ENCODE measurements at places on chromosomes 12 and 14.
A peak's percentile ranks its signal among the peaks of the same experiment; 100 is the strongest.

DNA sequence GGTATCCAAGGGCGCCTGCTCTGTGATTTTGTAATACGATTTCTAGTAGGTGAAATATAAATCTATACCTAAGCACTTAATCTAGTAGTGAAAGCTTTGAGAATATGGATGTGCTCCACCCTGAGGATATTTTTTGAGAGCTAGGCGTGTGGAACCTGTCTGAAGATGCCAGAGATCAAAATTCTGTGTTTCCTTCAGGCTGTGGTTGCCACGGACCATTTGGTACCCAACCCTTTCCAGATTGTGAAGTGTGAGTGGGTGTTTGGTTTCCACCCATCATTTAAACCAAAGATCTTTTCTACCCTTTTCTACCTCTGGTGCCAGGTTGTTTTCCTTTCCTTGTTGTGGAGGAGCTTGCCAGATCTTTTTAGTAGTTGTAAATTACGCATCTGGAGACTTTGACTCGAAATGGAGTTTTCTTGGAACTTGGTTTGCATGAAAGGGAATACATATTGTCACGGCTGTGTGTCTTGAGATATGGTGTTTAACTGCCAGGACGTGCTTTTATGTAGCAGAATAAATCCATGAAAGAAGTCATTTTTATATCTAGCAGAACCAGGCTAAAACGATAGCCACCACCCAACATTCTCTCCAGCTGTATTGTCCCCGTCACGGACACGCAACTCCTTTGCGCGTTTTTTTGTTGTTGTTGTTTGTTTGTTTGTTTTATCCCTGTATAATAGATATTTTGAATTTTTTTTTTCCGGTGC, 2.2 kb downstream of the LRFN5 start:
- peak; percentile 43 for DNase-seq

DNA sequence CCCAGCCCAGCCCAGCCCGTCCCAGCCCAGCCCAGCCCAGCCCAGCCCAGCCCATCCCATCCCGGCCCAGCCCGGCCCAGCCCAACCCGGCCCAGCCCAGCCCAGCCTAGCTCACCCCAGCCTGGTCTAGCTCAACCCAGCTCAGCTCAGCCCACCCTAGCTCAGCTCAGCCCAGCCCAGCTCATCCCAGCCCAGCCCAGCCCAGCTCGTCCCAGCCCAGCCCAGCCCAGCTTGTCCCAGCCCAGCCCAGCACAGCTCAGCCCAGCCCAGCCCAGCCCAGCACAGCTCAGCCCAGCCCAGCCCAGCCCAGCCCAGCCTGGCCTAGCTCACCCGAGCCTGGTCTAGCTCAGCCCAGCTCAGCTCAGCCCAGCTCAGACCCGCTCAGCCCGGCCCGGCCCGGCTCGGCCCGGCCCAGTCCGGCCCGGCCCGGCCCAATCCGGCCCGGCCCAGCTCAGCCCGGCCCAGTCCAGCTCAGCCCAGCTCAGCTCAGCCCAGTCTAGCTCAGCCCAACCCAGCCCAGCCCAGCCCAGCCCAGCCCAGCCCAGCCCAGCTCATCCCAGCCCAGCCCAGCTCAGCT, 184.7 kb downstream of the TMEM121 start:
- DNase-seq = peak; percentile 7

DNA sequence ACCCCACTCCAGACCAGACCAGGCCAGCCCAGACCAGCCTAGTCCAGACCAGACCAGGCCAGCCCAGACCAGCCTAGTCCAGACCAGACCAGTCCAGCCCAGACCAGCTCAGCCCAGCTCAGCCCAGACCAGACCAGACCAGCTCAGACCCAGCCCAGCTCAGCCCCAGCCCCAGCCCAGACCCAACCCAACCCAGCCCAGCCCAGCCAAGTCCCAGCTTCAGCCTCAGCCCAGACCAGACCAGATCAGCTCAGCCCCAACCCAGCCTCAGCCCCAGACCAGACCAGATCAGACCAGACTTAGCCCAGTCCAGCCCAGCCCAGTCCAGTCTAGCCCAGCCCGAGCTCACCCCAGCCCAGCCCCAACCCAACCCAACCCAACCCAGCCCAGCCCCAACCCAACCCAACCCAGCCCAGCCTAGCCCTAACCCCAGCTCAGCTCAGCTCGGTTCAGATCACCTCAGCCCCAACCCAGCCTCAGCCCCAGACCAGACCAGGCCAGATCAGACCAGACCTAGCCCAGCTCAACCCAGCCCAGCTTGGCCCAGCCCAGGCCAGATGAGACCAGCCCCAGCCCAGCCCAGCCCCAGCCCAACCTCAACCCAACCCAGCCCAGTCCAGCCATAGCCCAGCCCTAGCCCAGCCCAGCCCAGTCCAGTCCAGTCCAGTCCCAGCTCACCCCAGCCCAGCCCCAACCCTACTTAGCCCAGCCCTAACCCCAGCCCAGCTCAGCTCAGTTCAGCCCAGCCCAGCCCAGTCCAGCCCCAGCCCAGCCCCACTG, 204.7 kb downstream of the BCL11B start:
- DNase-seq = no peak

DNA sequence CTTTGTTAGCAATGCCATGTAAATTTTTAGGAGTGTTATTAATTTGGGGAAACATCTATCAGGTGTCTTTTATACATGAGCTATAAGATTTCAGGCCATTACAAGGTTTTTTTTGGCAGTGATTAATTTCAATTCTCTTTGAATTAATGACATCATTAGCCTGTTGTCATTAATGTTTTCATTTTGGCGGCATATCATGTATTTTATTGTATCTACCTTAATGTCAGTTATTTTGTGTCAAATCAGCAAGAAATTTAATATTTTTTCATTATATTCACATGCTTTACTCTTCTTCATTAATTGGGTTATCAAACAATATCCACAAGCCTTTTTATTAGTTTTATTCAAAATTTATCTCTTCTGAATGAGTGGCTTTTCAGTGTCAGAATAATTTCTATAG, 153.0 kb upstream of the CAND1 start:
- DNase-seq = no peak

GRCh38 chr14:72714871-72715214, 179.1 kb downstream of the DPF3 start:
- no peak for DNase-seq

GRCh38 chr12:93199831-93200236, 177.9 kb upstream of the NUDT4 start:
- DNase-seq = no peak

DNA sequence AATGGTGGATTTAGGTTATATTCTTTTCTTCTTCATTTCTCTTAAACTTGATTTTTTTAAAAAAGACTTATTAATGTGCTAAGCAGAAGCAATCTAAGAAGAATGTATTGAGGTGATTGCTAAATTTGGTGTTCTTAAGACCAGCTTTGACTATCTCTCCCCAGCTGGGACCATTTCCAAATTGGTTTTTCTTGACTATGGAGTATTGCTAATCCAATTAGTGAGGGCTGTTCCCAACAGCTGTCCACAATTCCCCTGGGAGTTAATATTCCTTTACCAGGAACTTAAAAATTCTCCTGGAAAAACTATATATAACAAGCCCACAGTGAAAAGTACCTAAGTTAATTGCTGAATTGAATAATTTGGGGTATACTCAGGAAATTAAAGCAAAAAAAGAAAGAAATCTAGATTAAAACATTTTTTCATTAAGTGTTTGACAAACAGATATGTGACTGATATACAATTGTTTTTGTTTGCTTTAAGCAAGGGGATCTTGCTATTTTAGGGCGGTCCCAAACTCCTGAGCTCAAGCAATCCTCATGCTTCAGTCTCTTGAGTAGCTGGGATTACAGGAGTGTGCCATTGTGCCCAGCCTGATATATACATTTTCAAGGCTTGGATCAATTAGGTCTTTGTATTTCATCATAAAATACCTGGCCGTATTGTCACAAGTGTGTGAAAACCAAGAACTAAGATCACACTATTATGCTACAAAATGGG, 105.0 kb downstream of the FAR2 start:
- no peak for DNase-seq

DNA sequence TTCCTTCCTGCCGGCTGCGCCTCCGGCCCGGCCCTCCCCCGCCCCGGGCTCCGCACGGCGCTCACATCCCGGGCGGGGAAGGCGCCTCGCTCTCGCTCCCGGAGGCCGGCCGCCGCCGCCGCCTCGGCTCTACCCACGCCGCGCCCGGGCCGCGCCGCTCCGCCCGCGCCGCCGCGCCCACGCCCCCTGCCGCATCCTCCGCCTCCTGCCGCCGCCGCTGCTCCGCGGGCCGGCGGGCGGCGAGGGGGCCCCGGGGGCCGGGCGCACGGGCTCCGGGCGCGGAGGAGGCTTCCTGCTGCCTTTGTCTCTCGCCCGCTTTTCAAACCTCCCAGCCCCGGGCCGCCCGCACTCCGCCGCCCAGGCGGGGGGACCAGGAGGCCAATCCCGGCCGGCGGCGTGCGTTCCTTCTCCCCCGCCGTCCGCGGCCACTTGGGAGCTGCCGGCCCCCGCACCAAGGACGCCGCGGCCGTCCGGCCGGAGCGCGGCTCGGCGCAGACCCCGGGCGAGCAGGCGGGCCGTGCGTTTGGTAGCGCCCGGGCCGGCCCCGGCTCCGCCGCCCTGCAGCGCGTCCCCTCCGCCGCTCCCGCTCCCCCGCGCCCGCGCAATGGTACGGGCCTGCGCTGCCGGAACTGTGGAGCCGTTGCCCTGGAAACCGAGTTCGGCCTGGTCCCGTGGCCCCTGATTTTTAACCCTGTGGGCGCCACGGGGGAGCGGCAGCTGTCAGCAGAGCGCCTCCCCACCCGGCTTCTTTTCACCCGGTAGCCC, at the start of gene FBXL14:
Gene FBXL14, minus strand, starts transcription at position 321 of the 765 bp plus-strand sequence. CDS start 515 bp downstream, outside the sequence.
- DNase-seq = peak; percentile 98

DNA sequence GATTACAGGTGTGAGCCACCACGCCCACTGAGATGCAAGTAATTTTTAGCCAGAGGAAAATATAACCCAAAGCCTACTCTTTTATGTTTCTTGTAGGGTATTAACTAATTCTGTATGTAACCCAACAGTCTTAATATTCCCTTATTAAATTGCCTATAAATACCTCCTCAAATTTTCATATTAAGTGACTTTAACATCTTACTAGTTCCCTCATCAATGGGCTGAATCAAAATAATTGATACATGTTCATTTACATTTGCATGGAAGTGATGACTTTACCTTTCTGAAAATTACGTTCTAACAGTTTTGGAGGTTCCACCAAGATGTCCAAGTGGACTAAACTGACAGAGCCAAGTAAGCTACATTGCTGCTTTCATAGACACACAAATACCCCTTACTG, 3.1 kb downstream of the SOS2 start:
- no peak for DNase-seq

DNA sequence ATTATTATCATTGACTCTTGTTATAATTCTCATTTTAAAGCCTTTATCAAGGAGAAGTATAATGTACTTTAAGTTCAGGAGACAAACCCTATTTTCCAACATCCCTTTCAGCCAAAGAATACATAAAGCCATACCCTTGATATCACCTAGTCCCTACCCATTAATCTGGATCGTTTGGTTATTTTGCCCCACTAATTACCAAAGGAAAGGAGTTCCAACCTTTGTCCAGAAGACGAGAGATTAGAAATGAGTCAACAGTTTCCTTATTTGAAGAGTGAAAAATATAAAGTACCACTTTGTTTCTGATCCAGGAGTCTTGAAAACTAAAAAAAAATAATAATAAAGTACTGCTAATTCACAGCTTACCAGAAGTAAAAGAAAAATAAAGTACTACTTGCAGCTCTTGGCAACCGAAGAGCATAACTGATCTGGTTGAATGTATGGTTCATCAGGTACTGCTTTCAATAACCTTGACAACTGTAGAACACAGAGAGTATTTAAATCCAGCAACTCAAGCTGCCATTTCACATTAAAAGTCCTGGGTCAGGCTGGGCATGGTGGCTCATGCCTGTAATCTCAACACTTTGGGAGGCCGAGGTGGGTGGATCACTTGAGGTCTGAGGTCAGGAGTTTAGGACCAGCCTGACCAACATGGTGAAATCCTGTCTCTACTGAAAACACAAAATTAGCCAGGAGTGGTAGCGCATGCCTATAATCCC, 33.7 kb downstream of the LIMA1 start:
- no peak for DNase-seq

GRCh38 chr12:121288158-121288845, 8.2 kb downstream of the CAMKK2 start:
- peak; percentile 66 for DNase-seq

DNA sequence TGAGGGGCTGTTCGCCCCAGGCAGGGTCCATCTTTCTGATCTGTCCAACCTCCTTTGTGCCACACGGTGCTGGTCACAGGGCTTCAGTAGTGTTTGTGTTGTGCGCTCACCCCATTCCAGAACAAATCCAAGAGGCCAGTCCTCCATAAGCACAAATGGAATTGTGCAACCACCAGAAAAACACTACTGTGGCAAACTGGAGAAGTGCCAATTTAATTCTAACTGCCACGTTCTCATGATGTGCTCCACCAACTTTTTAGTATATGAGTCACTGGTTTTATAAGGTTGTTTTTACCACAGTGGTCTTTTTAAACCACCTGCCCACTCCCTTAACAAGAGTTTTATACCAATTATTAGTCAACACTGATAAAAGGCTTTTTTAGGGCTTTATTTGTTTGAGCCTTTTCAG, 380.2 kb downstream of the NAV3 start:
- no peak for DNase-seq
